ENCODE measurements at places on chromosomes 13 and 19.

GRCh38 chr13:41622432-41623429 lies 165.4 kb downstream of the RGCC start:
- DNase-seq: no peak

DNA sequence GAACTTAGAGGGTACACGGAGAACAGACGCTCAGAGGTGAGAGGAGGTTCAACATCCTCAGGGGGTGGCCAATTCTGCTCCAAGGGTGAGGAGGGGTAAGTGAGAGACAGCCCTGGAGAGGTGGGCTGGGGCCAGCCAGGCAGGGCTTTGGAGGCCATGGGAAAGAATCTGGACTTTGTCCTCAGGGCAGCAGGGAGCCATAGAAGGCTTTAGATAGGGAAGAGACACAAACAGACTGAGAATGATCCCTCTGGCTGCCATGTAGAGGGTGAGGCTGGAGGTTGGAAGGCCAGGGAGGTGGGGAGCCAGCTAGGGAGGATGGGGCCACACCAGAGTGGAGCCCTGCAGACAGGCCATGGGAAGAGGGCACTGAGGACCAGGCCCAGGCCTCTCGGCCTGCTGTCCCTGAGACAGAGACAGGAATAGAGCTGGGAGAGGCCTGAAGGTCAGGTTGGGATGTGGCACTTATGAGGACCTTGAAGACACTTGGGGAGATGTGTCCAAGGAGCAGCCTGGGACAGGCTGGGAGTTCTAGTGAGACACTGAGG lies 29.2 kb upstream of the CCNP start:
- no peak for DNase-seq

DNA sequence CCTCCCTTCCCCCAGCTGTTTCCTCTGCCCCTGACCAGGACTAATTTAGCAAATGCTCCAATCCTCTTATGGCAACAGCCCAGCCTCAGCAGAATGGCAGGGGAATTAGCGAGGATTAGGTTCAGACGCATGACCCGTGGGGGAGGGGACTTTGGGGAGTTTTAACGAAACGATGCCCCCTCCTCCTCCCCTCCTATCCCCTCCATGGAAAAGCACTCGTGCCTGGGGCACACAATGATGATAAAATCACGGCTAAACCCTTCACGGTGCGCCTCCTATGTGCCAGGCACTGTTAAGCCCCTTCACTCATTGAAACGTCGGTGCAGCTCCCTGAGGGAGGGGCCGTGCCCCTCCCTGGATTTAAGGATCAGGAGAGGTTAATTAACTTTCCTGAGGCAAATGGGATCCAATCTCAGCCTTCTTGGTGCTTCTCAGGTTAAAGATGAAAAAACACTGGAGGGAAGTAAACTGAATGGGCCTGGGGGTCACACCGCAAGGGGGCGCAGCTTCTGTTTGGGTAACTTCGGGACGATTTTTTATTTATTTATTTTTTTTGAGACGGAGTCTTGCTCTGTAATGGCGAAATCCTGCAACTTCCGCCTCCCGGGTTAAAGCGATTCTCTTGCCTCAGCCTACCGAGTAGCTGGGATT lies 10.1 kb upstream of the TPRX2 start:
- no peak for DNase-seq

- no peak for DNase-seq
These were observed 3.0 kb downstream of the WASF3 start for GRCh38 chr13:26560456-26560855.

DNA sequence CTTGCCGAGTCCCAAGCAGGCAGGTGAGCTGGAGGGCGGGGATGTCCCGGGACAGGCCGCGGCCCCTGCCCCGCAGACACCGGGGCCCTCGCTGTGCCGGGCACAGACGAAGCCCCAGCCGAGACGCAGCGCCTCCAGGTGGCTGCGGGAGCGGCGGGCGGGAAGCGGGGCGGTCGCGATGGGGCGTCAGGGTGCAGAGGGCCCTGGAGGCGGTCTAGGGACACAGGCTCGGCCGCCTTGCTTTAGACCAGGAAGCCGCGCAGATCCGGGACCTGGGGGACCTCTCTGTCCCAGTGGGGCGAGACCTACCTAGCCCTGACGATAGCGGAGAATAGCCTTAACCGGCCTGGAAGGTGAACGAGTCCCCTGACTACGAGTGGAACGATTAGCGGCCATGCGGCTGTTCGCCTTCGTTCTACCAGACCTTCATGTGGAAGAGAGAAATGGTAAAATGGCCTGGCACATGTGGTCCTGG lies 4.2 kb upstream of the ZNF564 start:
- no peak for DNase-seq

GRCh38 chr19:19076476-19076875 lies 12.7 kb downstream of the SLC25A42 start:
- no peak for DNase-seq

DNA sequence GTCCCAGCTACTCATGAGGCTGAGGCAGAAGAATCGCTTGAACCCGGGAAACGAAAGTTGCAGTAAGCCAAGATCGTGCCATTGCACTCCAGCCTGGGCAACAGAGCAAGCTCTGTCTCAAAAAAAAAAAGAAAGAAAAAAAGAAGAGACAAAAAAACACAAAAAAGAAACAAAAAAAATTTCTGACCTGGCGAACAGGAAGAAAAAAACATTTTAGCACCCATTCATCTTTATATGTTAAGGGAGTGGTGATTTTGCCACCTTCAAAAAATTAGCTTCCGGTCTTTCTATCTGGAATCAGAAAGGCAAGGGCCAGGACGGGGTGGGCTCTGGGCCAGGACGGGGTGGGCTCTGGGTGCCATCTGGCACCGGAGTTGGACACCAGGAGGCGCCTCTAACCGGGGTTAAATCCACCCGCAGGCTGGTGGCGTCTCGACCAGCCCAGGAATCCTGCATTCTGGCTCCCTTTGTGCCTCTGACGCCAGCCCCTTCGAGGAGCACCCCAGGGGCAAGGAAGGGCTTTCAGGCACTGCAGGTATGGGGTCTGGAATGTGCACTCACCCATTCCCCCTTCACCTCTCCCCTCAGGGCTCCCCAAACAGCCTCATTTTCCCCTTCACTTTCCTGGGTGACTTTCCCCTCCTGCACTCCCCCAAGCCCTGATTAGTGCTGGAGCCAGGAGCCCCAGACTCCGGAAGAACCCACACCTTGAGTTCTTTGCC lies 10.4 kb upstream of the ZSWIM4 start:
- peak; percentile 16 for DNase-seq

DNA sequence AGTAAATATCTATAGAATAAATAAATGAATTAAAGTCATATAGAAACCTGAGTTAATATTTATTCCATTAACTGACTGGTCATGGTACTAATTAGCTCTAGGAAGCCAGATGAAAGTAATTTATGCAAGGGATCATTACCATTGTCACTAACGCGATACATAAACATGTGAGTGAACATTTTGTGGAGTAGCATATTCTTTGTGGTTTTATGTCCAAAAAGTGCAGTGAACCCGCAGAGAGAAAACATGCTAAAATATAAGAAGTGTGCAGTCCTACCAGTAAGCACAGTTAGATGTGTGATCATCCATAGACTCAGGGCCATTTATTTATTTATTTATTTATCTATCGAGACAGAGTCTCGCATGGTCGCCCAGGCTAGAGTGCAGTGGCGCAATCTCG lies 1.6 kb downstream of the GPR183 start:
- DNase-seq: no peak

DNA sequence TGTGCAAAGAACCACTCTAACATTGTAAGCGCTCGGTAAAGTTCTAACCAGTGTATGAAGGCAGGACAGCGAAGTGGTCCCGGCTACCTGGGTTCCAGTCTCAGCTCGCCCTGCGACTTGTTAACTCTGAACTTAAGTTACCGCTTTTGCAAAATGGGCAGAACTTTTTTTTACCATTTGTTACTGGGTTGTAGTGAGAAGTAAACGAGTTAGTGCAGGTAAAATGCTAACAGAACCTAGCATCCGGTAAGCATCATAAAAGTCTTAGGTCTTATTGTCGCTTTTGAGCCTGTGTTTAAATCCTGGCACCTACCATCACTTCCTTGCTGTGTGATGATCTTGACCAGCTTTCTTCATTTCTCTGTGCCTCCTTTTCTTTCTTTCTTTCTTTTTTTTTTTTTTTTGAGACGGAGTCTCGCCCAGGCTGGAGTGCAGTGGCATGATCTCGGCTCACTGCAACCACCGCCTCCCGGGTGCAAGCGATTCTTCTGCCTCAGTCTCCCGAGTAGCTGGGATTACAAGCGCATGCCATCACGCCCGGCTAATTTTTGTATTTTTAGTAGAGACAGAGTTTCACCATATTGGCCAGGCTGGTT lies 734 bp upstream of the TRMT1 start:
- DNase-seq: no peak

DNA sequence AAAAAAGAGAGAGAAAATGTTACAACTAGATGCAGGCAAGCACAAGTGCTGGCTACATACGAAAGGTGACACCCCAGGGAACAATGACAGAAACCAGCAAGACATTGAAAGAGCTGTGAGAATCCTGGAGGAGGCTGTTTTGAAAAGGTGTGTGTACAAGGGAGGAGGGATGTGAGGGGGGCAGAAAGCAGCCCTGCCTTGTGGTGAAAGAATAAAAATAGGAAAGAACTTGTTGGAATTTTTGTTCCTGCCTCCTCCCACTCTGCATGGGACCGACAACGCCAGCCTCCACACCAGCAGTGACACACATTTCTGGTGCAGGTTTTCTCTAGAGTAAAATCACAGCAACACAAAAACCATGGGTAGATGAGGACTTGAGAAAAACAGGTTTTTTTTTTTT lies 1258.6 kb downstream of the PCDH9 start:
- no peak for DNase-seq

DNA sequence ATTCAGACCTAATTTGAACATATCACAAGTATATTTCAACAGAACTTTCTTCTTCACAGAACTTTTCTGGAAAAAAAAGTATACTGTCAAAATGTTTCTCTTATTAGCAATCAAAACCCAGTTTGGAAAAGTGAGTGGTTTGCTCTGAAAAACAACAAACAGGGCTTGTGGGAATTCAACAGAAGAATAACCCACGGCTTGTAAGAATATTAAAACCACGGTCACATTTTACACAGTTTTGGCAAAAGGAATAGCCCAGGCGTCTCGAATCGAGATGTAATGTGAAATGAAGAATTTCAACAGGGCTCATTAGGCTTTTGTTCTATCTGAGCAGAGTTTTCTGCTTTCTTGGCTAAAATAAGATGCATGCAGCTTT lies 70.7 kb downstream of the COL4A2 start:
- no peak for DNase-seq

DNA sequence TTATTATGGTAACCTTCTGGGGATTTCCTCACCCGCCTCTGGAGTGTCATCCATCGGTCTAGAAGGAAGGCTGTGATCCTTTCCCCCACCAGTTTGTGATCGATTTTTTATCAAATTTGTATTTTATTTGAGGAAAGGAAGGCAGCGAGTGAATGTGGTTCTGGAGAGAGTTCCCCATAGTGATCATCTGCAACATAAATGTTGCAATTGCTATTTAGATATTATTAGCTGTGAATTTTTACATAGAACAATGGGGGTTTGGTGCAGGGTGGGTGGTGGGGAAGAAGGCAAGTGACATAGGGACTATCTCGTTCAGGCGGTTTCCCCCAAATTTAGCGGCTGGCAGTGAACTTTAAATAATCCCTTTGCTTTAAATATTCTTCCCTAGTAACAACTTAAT lies 1.2 kb downstream of the CDK8 start:
- DNase-seq: no peak

DNA sequence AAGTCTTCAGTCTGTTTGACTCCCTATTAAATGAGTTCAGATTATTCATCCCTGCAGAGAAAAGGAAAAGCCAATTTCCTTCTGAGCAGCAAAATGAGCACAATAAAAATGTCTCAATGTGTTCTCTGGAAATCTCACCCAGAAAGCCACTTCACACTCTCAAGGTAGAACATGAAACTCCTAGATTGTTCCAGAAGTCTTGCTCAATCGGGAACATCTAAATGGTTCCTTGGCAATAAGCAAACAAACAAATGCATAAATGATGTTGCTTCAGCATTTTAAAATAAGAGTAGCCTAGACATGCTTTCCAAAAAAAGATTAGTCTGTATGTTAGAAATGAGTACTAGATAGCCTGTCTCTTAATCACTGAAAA lies 59.7 kb upstream of the TNFRSF19 start:
- DNase-seq: no peak

DNA sequence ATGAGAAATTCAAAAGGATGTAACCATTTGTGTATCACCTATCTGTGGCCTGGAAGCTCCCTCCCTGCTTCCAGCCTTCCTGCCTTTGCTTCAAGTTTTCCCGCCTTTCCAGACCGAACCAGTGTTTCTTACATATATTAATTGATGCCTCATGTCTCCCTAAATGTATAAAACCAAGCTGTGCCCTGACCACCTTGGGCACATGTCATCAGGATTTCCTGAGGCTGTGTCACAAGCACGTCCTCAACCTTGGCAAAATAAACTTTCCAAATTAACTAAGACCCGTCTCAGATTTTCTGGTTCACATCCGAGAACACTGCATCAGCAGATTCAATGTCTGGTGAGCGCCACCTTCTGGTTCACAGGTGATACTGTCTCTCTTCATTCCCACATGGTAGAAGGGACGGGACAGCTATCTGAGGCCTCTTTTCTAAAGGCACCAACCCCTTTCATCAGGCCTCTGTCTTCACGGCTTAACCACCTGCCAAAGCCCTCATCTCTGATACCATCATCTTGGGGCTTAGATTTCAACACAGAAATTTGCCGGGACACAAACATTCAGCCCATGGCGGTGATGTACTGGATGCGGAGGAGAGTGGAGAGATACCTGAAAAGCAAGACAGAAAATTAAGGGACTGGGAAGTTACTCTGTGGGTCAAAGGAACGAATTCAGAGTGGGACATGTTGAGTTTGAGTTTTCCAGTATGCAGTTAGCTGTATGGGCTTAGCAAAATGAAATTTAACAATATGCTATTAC lies 58.7 kb upstream of the PABPC3 start:
- peak; percentile 55 for DNase-seq

GRCh38 chr13:59674616-59675015 lies 489.1 kb downstream of the DIAPH3 start:
- DNase-seq: no peak

GRCh38 chr13:71856548-71857043 lies 10.4 kb downstream of the DACH1 start:
- DNase-seq: no peak

- no peak for DNase-seq
These were observed 44.7 kb downstream of the TPT1 start for GRCh38 chr13:45296259-45296658.

Measured in NCI-H345 (cell line).